ENCODE measurements at places on chromosomes 12 and 14.

DNA sequence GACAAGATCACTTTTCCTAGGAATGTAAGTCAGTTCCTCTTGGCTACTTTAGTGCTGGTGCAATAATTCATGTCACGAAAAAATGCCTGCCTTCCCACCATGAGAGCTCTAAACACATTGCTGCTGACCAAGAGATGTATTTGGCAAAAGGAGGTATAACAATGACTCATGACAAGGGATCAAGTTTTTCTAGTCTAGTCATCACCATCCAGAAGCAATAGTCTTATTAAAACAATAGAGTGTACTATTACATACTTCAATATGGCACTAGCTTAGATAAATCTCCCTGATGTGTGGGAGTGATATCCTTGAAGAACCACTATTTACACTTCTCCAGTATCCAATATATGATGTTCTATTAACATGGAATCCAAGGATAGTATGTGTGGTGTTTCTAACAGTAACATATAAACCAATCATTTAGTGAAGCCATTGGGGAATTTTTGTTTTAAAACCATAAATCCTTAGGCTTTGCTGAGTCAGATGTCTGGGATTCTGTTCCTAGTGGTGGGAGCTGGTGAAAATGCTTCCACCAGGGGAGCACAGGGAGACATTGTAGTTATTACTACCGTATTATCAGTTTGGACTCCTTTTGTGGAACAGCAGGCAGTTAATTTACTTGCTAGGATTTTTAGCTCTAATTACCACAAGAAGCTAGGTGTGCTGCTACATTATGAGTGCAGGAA, 1387.5 kb downstream of the LRFN5 start:
- no peak for DNase-seq

- DNase-seq: no peak
These were observed 237.6 kb upstream of the AMIGO2 start for GRCh38 chr12:47317175-47317915.

GRCh38 chr12:113030875-113031525, 25.5 kb upstream of the DTX1 start:
- DNase-seq: no peak

DNA sequence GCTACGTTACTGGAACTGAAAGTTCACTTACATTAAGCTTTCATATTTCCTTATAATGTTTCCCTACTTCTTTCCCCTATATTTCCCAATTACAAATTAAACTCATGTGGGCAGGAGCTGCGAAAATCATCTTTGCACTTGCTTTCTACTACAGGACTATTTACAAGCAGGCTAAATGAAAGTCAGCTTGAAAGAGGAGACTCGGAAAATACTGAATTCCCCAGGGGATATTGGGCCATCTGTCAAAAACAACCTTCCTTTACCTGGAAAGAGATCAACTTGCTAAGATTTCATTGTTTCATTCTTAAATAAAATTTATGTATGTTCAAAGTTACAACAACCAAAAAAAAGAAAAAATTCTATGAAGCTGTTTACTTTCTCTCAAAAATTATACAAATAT, 92.8 kb upstream of the BBS10 start:
- DNase-seq: no peak

- peak; percentile 89 for DNase-seq
These were observed 26.1 kb upstream of the UBC start for GRCh38 chr12:124940393-124941169.

DNA sequence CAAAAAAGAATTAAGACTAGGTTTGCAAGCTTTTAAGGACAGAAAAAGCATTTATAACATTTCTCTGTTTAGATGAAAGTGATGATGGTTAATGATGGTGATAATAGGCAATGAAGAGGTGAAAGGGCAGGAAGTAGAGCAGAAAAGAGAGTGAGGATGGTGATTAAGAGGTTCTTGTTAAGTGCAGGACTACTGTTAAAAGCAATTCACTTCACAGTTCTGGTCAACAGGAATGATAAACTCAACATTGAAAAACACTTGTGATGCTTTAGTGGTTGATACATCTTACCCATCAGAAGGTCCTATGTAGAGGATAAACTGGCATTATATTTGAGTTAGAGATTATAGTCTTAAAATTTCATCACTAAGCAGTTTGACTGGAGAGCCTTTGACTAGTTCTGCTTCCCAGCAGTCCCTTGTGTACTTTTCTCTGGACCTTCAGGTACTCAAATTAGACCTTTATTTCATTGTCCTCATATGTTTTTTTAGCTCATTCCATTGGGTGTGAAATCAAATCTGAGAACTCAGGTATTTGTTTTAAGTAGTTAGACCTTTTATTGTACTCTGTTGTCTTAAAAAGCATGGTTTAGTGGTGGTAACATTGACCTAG, 10.9 kb downstream of the RAP1B start:
- DNase-seq: no peak

DNA sequence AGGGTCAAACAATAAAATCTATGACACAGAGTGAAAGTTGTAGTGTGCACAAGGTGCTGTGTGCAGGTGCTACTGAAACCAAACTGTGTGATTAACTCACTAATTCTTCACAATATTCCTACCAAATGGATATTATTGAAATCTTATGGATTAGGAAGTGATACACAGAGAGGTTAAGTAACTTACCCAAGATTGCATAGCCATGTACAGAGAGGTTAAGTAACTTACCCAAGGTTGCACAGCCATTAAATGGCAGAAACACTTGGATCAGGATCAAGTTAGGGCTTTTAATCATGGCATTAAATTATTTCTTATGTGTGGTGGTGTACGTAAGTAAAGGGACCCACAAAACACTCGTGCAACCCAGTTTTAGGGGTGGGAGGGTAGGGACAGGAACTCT, 771.4 kb downstream of the AACS start:
- DNase-seq: no peak

- no peak for DNase-seq
These were observed 100.5 kb downstream of the TSPAN8 start for GRCh38 chr12:71057330-71057729.

DNA sequence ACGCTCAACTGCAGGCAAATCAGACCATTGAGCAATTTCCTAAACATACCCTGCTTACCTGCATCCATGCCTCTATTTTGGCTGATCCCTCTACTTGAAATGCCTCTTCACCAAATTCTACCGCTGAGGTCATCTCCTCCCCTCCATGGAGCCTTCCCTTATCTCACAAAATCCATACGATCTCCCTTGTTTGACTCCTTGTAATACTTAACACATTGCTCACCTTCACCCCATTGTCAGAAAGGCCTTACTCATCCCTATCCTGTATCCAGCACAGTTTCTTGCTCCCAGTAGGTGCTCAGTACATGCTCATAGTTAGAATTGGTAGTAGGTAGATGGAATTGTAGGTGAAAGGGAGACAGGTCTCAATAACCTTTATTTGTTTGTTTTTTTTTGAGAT, 5.4 kb downstream of the DDN start:
- DNase-seq: no peak

DNA sequence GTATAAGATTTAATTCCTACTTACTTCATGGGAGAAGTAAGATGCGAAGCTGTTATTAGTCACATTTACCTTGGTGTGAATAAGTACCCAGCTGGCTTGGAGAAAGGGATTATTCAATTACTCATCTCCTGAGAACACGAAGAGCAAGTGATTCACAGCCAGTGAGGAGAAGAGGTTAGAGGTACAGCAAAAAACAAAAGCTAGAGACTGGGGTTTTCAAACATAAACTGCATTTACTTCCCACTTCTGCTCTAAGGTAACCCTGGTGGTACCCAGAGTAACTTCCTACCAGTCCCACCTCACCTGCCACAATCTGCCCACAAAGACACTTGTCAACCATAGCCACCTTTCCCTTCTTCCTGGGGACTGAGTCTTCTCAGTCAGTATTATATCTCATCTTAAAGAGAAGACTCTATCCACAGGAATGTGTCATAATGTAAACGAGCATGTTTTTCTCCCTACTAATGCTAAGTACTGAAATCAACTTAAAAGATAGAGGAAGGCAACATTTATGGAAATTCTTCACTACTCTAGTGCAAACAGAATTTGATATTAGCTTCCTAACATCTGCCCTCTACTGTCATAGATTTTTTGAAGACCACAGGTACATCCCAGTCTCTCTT, 6.0 kb upstream of the IL22 start:
- DNase-seq: peak; percentile 34

GRCh38 chr12:130961921-130962451, 8.3 kb downstream of the ADGRD1 start:
- no peak for DNase-seq

DNA sequence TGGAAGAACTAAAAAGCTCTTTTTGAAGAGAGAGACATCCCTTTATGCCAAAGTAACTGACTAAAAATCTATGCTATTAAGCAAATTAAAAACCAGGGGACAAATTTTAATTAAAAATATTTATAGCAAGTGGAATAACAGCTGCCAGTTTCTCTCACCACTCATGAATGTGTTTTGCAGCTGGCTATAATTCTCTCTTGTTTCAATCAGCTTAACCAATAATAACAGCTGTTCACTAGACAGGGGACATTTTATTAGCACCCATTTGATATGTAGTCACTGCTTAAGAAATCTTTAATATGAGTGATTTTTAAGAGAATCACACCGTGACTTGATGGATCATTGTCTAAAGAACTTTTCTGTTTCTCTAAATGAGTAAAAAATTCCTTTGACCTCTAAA, 34.2 kb upstream of the KRR1 start:
- DNase-seq: no peak

DNA sequence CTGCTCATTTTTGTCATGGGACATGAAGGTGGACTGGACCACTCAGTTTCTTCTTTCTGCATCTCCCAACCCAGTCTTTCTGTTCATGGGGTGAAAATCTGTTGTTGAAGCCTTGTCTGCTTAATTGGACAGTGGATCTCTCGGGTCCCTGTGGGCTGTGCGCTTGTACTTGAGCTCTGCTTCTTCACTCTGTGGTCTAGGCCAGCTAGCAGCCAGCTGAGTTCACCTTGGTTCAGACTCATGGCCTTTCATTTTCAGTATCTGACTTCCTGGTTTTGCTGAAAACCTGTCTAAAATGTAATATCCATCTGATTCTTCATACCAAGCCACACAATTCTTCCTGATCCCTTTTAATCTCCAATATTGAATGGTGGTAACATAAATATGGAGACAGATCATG, 117.2 kb downstream of the LRRK2 start:
- DNase-seq: no peak

DNA sequence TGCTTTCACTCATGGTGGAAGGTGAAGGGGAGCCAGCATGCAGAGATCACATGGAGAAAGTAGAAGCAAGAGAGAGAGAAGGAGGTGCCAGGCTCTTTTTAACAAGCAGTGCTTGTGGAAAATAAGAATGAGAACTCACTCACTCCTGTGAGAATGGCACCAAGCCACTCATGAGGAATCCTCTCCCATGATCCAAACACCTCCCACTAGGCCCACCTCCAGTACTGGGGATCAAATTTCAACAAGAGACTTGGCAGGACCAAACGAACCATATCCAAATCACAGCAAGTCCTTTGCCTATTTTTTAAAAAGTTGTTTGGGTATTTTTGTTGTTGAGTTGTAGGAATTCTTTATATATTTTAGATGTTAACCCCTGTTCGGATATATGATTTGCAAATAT, 245.9 kb upstream of the ARID2 start:
- no peak for DNase-seq

GRCh38 chr14:91573894-91574837, 64.1 kb upstream of the PPP4R3A start:
- peak; percentile 54 for DNase-seq

GRCh38 chr12:40446385-40446784, 221.6 kb downstream of the LRRK2 start:
- DNase-seq: no peak

DNA sequence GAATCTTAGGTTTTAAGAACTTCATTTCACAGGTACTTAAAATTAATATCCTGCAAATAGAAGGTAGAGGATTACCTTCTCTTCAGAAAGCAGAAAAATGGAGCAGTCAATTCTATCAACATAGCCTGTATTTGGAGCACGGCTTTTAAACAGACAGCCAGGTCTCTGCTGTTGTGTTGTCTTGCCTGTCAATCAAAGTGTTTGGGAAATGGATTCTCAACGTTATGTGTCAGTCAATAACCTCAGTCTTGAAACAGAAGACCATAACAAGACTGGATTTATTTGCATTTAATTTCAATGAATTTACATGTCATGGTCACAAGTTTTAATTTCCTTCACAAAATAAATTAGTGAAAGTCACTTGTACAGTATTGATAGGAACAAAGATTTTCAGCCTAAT, 51.9 kb upstream of the KRR1 start:
- DNase-seq: no peak

DNA sequence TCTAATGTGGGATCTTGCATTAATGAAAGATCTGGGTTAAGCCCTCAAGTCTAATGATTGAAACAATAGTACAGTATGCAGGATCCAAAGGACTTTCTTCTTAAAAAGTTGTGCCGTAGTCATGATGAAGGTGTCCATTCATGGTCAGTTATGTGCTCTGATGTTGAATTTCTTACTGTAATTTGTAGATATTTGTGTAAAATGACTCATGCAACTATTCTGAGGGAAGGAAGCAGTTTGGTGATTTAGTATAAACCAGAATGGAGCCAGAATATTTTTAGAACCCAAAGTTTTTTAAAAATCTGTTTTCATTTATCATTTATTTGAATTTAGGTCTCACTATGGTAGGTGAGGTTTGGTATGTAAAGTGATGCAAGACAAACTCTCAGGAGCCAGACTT, 151.2 kb downstream of the AKAP6 start:
- DNase-seq: no peak

DNA sequence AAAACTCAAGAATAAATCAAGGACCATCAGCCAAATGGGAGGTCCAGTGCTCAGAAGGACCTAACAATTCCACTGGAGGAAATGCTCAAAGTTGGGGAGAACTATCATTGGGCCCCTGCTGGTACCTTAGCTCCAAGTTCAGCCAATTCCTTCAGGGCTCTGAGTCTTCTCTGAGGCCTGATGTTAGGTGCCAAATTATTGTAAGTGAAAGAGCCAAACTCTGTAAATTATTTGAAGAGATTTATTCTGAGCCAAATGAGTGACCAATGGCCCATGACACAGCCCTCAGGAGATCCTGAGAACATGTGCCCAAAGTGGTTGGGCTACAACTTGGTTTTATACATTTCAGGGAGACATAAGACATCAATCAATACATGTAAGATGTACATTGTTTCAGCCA, 8.2 kb upstream of the TMEM263 start:
- DNase-seq: no peak

GRCh38 chr12:124484067-124484466, 83.3 kb downstream of the NCOR2 start:
- no peak for DNase-seq

DNA sequence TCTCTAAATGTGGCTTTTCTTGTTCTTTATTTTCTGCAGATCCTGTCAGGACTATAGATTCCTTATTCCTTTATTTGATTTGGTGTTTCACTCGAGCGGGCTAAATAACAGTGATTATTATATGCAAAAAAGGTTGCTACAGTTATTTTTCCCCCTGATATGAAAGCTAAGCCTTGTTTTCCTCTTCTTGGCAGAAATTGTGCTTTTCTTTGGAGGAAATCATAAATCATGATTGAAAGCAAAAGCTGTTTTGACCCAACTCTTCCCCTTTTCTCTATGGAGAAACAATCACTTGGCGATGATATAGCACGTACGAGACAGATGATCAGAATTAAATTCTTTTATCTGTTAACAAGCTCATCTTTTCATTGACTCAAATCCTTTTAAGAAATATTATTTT, 31.4 kb downstream of the PPFIBP1 start:
- no peak for DNase-seq

GRCh38 chr12:97375310-97375709, 87.3 kb upstream of the RMST start:
- DNase-seq: no peak

Data from stimulated activated effector memory CD8-positive, alpha-beta T cell treated with anti-CD3 and anti-CD28 coated beads, Interleukin-12 subunit alpha, Interleukin-12 subunit beta, amount 100 ng/mL, for 72 hours (primary cell).